ENCODE measurements at places on chromosomes 2 and 18. TPM values are rescaled to one million over a fixed set of nuclear protein-coding genes. Genes with fewer than 3 reads are reported as not detected.

DNA sequence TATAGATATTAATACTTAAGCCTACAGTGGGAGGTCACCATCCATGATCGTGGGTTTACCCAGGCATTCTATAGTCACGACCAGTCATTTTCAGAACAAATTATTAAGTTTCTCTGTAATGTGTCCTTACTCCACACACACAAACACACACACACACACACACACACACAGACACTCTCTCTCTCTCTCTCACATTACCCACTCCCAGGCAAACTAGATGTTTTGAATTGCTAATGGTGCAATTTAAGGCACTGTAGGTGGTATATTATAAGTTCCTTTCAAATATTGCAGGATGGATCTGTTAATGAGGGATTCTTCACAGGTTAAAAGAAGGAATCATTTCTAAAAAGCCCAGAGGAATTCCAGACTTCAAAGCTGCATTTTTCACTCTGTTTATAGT is 657.8 kb downstream of the MBD2 start:
- H3K4me3 ChIP-seq: no peak overlapping the region
- H3K36me3 ChIP-seq: no peaks in the 10 kb centered on the region

DNA sequence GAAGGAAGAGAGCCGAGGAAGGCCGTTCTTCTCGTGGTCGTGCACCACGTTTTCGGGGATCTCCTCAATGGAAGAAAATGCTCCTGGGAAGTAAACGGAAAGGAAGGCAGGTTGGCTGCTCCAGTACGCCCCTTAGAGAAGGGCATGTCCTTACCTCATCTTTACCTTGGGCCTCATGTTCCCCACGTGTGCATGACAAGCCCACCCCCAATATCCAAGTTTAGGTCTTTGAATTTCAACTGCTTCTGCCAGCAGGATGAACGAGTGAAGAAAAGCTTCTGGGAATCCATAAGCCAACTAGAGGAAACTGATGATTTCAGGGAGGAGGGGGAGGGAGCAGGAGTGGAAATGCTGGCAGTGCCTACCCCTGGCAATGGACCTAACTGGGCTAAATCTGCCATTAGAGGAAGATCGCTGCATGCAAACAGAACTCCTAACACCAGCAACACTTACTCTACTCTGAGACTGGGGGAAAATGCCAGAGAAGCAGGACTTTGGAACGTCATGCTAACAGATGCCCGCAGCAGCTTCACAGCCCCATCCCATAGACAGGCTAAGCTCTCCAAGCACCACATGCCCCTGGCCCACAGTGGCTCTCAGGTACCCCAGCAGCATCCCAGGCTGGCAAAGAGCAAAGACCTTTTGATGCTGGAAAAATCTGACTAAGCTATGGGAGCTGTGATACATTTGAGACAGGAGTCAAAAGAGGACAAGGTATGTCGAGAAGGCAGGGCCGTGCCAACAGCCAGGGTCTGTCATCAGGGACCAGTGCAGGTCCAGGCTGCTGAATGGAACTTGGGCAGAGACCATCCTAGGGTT is 21.7 kb downstream of the CHST10 start:
- H3K4me1 ChIP-seq: no peaks in the 10 kb centered on the region
- no peaks in the 10 kb centered on the region for H3K27me3 ChIP-seq
- no peaks in the 10 kb centered on the region for H3K36me3 ChIP-seq
- H3K27ac ChIP-seq: no peak overlapping the region
- H3K4me3 ChIP-seq: no peak overlapping the region

- H3K4me1 ChIP-seq: no peaks in the 10 kb centered on the region
- H3K36me3 ChIP-seq: no peaks in the 10 kb centered on the region
- peaks cover 4% of the 10 kb centered on the region for H3K27me3 ChIP-seq
- no peak for DNase-seq
Observed at GRCh38 chr2:60331115-60331809, 222.2 kb downstream of the BCL11A start.

DNA sequence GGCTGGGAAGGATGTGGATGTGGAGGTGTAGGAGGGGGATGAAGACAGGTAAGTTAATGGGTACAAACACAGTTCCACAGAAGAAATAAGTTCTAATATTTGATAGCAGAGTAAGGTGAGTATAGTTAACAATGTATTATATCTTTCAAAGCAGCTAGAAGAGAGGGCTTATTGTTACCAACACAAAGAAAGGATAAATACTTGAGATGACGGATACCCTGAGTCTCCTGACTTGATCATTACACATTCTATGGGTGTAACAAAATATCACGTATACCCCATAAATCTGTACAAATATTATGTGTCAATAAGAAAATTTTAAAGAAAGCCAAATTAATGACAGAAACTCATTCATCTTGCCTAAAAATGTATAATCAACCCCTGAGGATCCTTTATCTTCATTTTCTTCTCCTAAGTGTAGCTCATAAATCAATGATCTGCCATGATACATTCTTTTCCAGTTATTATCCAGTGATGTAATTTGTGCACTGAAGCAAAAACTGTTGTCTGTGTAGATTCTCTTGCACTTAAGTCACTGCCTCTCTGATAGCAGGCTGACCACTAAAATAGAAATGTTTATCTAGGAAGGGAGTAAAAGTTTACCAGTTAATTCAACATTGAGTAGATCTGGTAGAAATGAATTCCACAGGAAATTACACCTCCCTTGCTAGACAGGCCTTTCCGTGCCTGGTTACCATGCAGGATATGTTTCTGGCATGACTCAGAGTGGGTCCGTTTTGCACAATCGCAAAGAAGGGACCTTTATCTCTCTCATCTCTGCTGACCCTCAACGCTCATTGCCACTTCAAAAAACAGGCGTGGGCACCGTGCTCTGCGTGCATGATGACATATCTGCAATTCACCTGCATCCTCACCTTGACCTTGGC is 249.7 kb upstream of the NCKAP5 start:
- H3K27ac ChIP-seq: no peak overlapping the region
- no peak overlapping the region for H3K4me3 ChIP-seq
- no peak for DNase-seq
- H3K36me3 ChIP-seq: no peaks in the 10 kb centered on the region
- H3K4me1 ChIP-seq: no peaks in the 10 kb centered on the region

GRCh38 chr2:9086465-9086864 is 83.0 kb upstream of the MBOAT2 start:
- peaks cover 5% of the 10 kb centered on the region for H3K27me3 ChIP-seq
- H3K27ac ChIP-seq: no peak overlapping the region
- no peak for DNase-seq
- H3K4me3 ChIP-seq: no peak overlapping the region
- H3K4me1 ChIP-seq: no peaks in the 10 kb centered on the region

DNA sequence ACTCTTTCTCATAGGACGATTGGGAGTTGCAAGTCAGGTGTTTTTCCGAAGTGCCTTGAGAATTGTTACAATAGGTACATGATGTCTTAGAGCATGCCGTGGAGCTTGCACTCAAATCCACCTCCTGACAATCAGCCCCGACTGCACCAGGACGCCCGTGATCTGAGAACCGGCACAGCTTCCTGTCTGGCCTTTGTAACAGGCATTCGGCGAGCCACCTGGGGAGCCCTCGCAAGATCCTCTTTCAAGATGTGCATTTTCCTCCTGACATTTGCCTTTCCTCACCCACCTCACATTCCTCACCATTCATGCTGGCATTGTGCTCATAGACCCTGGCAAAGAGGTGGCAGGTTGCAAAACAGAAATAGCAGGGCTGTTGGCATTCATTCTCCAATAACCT is 427.3 kb downstream of the GALR1 start:
- peaks cover 11% of the 10 kb centered on the region for H3K27me3 ChIP-seq
- no peak overlapping the region for H3K27ac ChIP-seq
- no peaks in the 10 kb centered on the region for H3K4me1 ChIP-seq

DNA sequence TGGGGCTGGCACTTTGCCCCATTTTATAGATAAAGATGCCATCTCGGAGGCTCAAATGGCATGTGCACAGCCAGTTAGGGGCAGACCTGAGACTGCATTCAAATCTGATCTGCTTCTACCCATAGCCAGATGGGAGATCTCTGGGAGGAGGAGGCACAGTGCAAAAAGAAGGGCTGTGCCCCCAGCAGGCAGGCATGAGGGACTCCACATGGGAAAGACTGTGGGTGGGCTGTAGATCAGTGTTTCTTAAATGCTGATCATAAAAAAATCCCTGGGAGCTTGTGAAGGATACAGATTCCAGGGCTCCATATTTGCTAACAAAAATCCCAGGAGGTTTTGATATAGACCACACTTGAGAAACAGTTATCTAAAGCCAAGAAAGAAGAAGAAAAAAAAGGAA is 15.2 kb downstream of the PAX8 start:
- H3K27ac ChIP-seq: no peak overlapping the region
- no peak overlapping the region for H3K4me3 ChIP-seq
- peaks cover 2% of the 10 kb centered on the region for H3K4me1 ChIP-seq

DNA sequence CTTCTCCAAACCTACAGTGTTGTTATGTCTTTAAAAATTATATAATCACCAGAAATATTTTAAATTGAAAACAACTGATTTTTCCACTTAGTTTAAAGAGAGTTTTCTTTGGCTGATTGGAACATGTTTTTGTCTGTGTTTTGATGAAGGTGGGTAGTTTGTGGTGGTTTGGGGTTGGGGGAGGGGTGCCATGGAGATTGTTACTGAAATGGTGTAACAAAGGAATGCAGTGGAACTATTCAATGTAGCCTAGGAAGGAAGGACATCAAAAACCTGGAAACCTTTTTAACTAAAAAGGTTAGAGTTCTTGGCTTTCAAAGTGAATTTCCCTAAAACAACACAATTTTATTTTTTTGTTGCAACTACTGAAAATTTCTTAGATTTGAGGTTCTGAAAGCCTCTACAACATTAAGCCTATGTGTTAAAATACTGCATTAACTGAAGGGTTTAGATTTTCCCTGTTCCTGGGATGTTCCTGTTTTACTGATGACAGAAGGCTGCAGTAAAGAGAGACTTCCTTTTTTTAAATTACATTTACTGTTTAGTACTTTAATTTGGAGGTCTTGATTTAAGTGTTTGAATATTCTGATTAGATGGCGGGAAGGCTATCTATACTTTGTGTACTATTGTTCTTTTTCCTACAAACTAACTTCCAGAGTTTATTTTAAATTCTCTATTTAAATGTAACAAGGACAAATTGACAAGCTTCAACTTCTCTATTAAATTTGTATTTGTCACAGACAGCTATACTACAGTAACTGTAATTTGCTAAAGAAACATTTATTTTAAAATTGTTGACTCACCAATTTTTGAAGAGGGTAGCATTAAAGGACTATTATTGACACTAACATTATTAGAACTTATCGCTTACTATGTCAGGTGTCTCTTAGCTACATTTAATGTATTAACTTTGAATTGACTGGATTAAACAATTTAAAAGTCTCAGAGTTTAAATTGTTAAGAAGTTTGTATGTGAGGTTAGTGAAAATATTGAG is 87.7 kb downstream of the LIMS1 start:
- peak overlapping the region; percentile 81 for H3K4me3 ChIP-seq
- peaks cover 22% of the 10 kb centered on the region for H3K36me3 ChIP-seq
- H3K27ac ChIP-seq: peak overlapping the region; percentile 94
- peaks cover 74% of the 10 kb centered on the region for H3K4me1 ChIP-seq
- peak; percentile 46 for DNase-seq

- H3K27ac ChIP-seq: peak overlapping the region; percentile 72
- peak overlapping the region; percentile 56 for H3K4me3 ChIP-seq
- peaks cover 58% of the 10 kb centered on the region for H3K4me1 ChIP-seq
- peak; percentile 59 for DNase-seq
- H3K27me3 ChIP-seq: peaks cover 13% of the 10 kb centered on the region
Observed at GRCh38 chr18:45670281-45670962, 53.6 kb upstream of the SLC14A1 start.

GRCh38 chr2:203565076-203565475 is 30.0 kb upstream of the RAPH1 start:
- DNase-seq: no peak
- H3K27me3 ChIP-seq: peaks cover 14% of the 10 kb centered on the region
- H3K36me3 ChIP-seq: no peaks in the 10 kb centered on the region

GRCh38 chr2:151437630-151438029 is 27.9 kb downstream of the RIF1 start:
- H3K36me3 ChIP-seq: peaks cover 43% of the 10 kb centered on the region
- H3K4me1 ChIP-seq: peaks cover 7% of the 10 kb centered on the region
- no peak overlapping the region for H3K4me3 ChIP-seq

STAT4 gene
- 122 TPM for total RNA-seq

SP110 gene
- total RNA-seq: 125 TPM

TGFA gene
- total RNA-seq: not detected

SKOR2 gene
- total RNA-seq: not detected

CCL20 gene
- 4.7 TPM for total RNA-seq

FIGN gene
- not detected for total RNA-seq

EMILIN2 gene
- total RNA-seq: 23.0 TPM

ERBB4 gene
- not detected for total RNA-seq

NAT8 gene
- total RNA-seq: not detected

Data from activated CD4-positive, alpha-beta memory T cell treated with anti-CD3 and anti-CD28 coated beads, Interleukin-2, amount 10 ng/mL, durations not matched to agents 7 days and 5 days (primary cell).